ENCODE measurements at places on chromosomes 6 and 20.

GRCh38 chr6:108684771-108685329 is 124.1 kb downstream of the FOXO3 start:
- DNase-seq, result no peak

DNA sequence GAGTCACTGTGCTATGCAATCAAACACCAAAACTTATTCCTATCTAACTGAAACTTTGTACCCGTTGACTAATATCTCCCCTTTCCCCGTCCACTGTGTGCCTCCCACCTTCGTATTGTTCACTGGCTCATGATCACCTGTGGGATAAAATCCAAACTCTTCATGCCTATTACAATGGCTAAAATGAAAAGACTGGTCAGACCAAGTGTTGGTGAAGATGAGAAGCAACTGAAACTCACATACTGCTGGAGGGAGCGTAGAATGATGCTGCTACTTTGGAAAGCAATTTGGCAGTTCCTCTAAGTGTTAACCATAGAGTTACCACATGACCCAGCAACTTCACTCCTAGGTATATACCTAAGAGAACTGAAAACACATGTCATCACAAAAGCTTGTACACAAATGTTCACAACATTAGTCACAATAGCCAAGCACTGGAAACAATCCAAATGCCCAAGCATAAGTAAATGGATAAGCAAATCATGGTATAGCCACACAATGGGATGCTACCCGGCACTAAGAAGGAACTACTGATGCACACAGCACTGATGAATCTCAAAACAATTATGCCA is 13.1 kb downstream of the RPS10 start:
- DNase-seq, result no peak

DNA sequence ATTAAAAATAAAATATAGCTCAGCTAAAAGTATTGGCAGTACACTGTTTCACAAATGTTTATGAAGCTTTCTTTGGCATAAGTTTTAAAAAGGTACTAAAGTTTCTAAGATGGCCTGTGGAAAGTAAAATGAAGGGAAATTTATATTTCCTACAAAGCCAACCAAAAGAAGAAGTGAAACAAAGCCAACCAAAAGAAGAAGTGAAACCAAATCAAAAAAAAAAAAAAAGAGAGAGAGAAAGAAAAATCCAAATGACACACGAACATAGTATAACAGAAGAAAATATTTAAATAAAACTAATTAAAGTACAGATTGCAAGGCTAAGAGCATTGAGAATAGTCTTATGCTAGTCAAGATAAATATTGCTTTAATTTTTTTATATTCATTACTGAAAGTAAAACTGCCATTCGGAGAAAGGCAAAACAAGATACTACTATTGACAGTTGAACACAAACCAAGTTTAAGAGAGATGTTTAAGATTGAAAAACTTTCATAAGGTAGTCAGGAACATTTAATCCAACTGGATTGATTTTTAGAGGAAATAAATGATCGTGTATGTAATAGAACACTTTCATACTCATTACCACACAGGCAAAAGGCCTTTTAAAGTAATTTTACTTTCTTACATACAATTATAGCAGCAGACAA is 12.8 kb upstream of the KHDRBS2 start:
- no peak for DNase-seq

DNA sequence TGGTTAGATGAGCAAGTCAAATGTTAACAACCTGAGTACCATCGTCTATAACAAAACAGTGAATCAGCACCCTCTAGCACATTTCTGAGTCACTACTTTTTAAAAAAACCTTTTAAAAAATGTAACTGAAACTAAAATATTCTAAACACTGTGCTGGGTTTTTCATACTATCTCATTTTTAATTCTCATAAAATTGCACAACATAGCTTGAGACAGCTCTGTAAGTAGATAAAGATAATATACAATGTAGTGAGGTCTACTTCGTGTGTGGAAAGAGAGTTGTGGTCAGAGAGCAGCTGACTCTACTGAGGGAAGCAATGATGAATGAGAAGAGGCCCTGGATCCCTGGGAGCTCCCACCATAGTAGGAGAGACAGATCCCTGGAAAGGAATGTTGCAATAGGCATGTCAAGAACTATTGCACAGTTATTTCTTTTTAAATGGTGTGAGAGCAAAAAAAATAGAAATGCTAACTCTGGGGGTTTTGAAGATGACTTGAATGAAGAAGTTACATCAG is 13.6 kb upstream of the CALHM6 start:
- DNase-seq, result no peak

DNA sequence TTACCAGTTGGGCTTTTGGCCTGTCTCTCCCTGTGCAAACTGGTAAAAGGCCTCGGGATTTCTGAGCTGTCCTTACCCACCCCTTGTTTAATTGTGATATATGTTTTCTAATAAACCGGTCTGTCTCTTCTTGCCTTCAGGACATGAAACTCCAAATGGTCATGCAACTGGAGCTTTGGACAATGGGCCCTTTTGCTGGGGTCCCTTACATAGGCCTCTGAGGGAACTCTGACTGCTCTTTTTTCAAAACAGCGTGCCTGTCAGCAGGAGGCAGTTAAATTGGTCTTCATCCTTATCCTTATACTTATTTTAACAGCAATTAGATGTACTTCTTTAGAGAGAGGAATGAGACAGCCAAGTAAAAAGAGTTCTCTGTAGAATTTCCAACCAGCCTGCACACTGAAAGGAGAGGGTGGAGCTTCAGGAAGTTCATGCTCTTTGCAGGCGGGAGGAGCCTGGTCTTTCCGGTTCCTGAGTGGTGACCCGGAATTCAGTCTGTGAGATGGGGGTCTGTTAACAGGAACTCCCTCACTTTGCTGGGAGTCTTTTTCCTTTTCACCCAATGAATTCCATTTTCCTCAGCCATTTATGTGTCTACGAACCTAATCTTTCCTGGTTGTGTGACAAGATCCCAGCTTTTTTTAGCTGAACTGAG is 299.6 kb upstream of the GJE1 start:
- no peak for DNase-seq

GRCh38 chr20:51211191-51211590 is 188.3 kb upstream of the KCNG1 start:
- DNase-seq, result no peak

GRCh38 chr6:7377961-7378360 is 11.6 kb downstream of the CAGE1 start:
- no peak for DNase-seq

GRCh38 chr6:118297821-118298220 is 250.3 kb upstream of the PLN start:
- no peak for DNase-seq

- DNase-seq, result no peak
Measured at GRCh38 chr6:6925391-6926164, 182.2 kb upstream of the RREB1 start.

- DNase-seq, result no peak
Measured at GRCh38 chr20:49420292-49420691, 62.2 kb downstream of the KCNB1 start.

DNA sequence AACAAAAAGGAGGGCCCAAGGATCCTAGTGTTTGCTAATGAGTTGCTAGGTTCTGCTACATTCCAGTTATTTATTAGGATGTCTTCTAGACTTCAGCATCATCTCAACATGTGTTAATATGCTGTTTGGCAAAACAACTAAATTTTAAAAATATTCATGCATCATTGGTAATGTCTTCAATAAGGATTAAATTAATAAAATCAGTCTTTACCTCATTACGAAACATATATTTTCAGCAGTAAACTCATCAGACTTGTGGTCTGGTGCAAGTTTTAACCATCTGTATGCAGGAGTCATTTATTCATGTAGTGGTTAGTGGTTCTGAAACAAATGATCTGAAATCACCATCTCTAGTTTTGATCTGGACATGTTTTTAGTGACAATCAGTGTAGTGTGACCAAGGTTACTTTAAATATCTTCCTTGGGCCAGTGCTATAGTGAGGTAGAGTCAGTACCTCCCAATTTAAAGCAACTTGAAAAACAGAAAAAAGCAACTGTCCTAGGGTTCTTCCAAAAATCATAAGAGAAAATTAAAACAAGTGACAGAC is 85.0 kb upstream of the KCNK16 start:
- DNase-seq, result no peak

GRCh38 chr20:57391439-57392301 is 474 bp downstream of the RBM38 start:
- peak; percentile 55 for DNase-seq

DNA sequence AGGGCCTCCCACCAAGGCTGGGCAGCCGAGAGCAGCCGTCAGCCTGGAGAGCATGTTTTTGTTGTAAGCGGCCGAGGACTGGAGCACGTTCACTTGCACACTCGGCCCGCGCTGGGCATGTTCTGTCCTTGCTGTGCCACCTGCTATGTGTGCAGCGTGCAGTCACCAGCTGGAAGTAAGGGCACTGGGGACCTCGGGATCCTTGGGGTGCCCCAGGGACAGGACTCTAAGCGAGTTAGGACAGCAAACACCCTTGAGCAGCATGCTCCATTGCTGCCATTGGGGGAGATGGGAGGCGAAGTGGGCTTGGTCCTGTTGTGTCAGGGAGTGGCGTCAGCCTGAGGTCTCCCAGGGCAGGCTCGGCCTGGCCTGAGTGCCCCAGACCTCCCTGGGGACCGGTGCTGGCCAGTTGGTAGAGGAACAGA is 18.6 kb downstream of the DYNLT1 start:
- DNase-seq, result no peak

DNA sequence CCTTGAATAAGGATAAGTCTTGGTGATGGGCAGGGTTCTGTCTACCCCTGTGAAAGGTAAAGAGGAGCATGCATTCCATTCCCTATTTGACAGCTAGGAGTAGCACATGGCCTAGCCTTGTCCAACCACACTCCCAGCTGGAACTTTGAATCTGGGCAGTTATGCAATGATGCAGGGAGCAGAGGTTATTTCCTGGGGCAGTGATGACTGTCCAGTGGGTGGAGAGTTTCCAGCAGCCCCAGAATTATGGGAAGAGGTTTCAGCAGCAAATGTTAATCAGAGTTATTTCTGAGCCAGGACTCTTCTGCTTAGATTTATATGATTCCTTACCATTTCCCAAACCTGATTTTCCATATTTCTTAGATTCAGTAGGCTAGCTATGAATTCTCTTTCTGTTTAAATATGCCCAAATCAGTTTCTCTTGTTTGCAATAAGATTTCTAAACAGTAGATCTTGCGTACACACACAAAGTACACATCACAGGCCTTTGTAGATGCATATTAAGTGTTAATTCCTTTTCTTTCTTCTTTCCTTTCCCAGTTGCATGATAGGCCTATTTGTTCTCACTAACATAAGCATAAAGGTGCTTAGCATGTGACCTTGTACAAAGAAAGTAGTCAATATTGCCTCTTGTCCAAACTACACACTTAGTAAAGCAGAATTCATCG is 17.3 kb upstream of the TXLNB start:
- no peak for DNase-seq

DNA sequence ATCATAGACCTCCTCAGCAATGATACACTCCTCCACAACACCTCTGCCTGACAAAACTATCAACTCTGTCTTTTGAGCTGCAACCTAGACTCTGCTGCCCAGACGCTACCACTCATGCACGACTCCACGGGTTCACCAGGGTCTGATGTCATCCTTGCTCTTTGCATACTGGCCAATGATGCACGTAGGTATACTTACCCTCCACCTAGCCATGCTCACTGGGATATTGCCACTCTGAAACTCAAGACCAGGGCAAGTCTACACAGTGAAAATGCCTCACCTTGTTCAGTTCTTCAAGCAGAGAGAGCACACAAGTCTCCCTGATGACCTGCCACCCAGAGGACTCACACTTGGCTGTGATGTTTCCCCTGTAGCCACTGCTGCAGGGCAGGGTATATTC is 27.7 kb downstream of the ADGRF1 start:
- no peak for DNase-seq

GRCh38 chr20:9493803-9494202 is 20.6 kb upstream of the LAMP5 start:
- no peak for DNase-seq

- no peak for DNase-seq
Measured at GRCh38 chr20:50227506-50227905, 36.9 kb downstream of the CEBPB start.

DNA sequence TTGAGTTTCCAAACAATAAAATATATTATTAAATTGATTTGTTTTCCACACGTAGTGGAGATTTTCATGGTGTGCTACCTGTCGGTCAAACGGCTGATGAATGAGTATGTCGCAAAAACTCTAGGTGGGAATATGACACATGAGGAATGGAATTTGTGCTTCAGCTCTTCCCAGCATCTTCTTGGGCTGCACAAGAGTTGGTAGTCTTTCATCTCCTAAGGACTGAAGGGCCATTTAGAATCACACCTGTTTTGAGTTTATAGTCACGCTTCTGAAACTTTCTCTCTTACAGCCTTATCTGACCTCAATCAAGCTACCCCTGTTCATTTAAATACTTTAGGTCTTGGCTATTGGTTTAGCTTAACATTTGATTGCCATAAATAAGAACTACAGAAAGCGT is 157.7 kb upstream of the AKAP12 start:
- no peak for DNase-seq

GRCh38 chr6:119669221-119669620 is 319.7 kb upstream of the MAN1A1 start:
- no peak for DNase-seq

DNA sequence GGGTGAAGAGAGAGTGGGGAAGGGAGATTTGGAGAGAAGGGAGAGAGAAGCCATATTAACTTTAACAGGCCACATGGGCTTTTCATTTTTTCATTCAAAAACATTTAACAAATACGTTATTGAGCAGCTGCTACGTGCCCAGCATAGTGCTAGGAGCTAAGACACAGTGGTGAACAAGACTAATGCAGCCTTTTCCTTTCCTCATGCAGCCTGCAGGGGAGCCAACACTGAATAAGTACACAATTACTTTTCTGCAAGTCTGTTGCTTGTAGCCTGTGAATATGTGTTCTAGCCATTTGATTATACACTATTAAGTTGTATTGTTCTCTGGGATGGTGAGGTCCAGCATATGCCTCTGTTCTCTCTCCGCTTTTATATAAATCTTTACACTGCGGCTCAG is 1.9 kb upstream of the BLOC1S5 start:
- no peak for DNase-seq

- no peak for DNase-seq
Measured at GRCh38 chr6:50301307-50301706, 251.6 kb upstream of the DEFB112 start.

GRCh38 chr6:6683969-6684833 is 95.7 kb downstream of the LY86 start:
- no peak for DNase-seq

DNA sequence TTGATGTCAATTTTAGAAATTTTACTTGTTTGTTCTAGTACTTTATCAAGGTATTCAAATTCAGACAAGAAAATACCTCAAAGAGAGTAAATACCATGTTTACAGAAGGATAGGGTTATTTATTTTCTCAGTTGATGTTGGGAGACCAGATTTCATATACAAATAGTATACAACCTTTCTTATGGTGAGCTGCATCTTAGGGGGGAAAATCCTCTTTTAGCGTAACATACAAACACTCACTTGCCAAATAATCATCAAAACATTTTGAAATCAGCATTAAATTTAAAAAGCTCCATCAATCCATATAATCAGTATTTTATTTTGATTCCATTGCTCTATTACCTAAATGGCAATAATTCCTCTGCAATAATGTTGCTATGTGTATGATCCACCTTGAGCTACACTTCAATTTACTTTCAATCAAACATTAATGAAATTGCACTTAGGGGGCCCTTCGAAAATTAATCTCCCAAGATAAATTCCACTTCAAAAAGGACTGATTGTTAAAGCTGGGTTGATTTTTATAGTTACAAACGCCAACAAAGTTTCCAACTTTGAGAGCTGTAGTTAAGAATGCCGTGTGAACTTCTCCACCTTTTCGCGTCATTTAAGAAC is 2.2 kb downstream of the NKX2-4 start:
- DNase-seq, result no peak
